Endothelial cell of umbilical vein (primary cell): ENCODE measurements at places on chromosomes 4 and X.
A peak's percentile ranks its signal among the peaks of the same experiment; 100 is the strongest.

DNA sequence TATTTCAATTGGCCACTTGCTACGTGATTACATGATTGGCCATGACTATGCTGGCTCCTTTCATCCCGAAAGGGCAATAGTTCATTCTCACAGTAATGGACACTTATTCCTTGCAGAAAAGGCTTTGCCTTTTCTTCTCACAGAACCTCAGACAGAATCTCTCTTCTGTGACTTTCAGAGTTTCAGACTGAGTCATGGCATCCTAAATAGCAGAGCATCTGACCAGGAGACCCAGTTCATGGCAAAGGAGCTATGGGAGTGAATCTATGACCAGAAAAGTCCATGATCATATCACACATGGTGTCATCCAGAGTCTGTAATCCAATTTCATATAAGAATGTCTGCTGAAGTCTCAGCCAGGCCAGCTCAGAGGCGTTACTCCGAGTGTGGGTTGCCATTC, 263.3 kb upstream of the CLNK start:
- no peak for DNase-seq

DNA sequence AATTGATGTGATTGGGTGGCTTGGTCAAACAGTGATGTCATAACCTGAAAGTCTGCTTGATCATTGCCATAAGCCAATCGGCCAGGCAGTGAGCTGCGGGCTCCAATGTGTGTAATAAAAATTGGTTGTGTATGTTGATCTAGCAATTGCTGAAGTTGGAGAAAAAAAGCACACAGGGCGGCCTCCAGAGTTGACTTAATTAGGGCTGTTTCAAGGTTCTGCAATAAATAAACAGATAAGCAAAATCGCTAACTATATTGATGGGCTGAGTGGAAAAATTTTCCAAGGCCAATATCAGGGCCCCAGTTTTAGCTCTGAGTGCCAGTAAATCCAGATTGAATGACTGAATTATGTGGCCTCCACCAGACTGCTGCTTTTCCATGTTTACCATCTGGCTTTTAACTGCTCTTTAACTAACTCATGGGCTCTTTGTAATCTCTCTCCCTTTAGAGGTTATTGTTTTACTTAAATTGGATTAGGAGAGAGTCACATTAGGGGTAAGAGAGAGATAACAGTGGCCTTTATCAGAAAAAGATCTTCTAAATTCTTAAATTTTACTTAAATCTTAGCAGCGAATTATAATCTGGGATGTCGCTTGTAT, 160.6 kb upstream of the WDFY3 start:
- DNase-seq = no peak

- DNase-seq = no peak
These were observed 192.7 kb upstream of the C1QTNF7 start for GRCh38 chr4:15235135-15235534.

- DNase-seq = peak; percentile 33
These were observed 19.7 kb upstream of the PRPS2 start for GRCh38 chrX:12771445-12772069.

GRCh38 chrX:20402956-20403355, 136.2 kb upstream of the RPS6KA3 start:
- no peak for DNase-seq

DNA sequence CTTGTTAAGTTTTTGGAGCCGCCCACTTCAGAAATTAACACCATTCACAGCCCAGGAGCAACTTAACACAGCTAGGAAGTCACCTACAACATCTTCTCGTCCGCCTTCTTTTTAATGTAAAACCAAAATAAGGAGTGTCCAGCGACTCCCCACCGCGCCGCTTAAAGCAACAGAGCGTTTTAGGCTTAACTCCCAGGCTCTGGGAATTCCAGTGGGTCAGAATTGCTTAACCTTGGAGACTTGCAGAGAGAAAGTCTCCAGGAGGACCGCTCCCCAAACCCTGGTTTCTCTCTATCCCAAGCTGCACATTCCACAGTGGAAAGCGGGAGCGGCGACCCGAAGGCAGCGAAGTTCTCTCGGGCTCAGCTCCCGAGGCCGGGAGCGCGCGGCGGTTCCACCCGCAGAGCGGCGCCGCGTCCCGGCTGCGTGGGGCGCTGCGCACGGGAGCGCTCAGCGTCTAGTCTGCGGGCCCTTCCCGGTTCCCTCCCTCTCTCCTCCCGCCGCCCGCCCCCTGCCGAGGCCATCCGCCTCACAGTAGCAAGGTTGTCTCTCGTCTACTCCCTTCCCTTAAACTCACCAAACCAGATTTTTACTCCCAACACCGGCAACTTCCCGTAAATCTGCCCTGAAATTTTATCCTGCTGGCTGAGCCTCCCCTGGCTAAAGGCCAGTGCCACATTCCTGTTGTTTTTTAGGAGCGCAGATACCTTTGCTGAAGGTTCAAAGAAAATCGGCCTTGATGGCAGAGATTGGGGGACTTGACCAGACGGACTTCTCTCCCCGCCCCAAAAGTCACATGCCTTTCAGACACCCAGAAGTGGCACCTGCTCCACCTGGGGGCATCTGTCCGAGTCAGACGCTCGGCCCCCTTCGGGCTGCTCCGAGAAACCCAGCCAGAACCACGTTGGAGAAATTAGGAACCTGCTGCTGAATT, at the start of gene RBM47:
TSS of gene RBM47 (minus strand) at position 464 of the 934 bp plus-strand sequence. CDS start 190,971 bp downstream, outside the sequence.
- peak; percentile 6 for DNase-seq

DNA sequence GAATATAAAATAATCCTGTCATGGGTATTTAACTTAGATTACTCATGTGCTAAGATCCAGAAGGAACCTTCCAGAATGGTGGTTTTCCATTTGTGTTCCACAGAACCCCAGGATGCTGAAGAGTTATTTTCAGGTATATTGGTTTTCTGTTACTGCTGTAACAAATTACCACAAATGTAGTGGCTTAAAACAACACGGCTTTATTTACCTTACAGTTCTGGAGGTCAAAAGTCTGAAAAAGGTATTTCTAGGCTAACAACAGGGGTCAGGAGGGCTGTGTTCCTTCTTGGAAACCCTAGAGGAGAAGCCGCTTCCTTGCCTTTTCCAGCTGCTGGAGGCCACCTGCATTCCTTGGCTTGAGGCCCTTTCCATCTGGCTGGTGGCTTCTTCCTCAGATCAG, 57.9 kb upstream of the HPSE start:
- no peak for DNase-seq

- no peak for DNase-seq
These were observed 17.6 kb upstream of the CXCL5 start for GRCh38 chr4:74016068-74016467.

- DNase-seq = peak; percentile 53
These were observed 115.1 kb downstream of the SH3KBP1 start for GRCh38 chrX:19772096-19772821.
